ENCODE measurements at places on chromosomes 11 and 22.

GRCh38 chr11:75289511-75289760 lies 48.9 kb downstream of the TPBGL start:
- no peaks in the 10 kb centered on the region for H3K36me3 ChIP-seq
- H3K27me3 ChIP-seq = no peaks in the 10 kb centered on the region
- H3K27ac ChIP-seq = no peak overlapping the region
- no peaks in the 10 kb centered on the region for H3K4me1 ChIP-seq

GRCh38 chr11:44010789-44011251 lies 37.0 kb upstream of the ACCSL start:
- DNase-seq = no peak
- peaks cover 11% of the 10 kb centered on the region for H3K27me3 ChIP-seq

- DNase-seq = no peak
- H3K27me3 ChIP-seq = no peaks in the 10 kb centered on the region
- H3K36me3 ChIP-seq = peaks cover 14% of the 10 kb centered on the region
- no peak overlapping the region for H3K27ac ChIP-seq
- H3K4me1 ChIP-seq = peaks cover 35% of the 10 kb centered on the region
Observed at GRCh38 chr11:33262011-33262645, 4.9 kb downstream of the HIPK3 start.

GRCh38 chr11:1262172-1263006 lies 39.5 kb downstream of the MUC5B start:
- no peaks in the 10 kb centered on the region for H3K27me3 ChIP-seq
- H3K27ac ChIP-seq = peak overlapping the region; percentile 77
- H3K36me3 ChIP-seq = peaks cover 5% of the 10 kb centered on the region
- H3K4me3 ChIP-seq = peak overlapping the region; percentile 72

GRCh38 chr22:46076651-46077339 lies 73.5 kb upstream of the PPARA start:
- DNase-seq = no peak
- no peak overlapping the region for H3K4me3 ChIP-seq
- peaks cover 41% of the 10 kb centered on the region for H3K4me1 ChIP-seq
- H3K27ac ChIP-seq = no peak overlapping the region
- H3K27me3 ChIP-seq = peaks cover 2% of the 10 kb centered on the region

DNA sequence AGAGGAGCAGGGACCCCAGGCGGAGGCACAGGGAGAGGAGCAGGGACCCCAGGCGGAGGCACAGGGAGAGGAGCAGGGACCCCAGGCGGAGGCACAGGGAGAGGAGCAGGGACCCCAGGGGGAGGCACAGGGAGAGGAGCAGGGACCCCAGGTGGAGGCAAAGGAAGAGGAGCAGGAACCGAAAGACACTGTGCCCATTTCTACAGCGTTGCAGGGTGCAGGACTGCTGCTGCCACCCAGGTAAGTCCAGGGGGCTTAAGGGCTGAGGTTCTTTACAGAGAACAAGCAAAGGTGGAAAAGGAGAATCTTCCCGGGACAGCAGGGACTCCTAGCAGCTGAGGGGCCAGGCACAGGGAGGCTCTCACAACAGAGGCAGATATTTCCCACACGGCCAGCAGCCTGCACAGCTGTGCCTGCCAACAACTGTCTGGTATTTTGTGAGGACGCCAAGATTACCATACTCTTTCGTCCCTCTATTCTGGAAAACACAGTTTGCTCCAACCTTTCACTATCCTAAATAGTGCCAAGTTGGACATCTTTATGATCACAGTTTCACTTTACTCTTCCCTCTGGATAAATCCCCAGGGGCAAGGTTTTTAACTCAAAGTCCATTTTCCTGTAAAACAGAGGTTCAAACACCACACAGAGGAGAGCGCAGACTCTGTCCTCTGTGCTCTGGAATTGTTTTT lies 39.4 kb downstream of the SHANK2 start:
- H3K27ac ChIP-seq = no peak overlapping the region
- H3K4me1 ChIP-seq = no peaks in the 10 kb centered on the region
- DNase-seq = no peak
- no peak overlapping the region for H3K4me3 ChIP-seq
- H3K27me3 ChIP-seq = no peaks in the 10 kb centered on the region

GRCh38 chr11:87401653-87402052 lies 363.9 kb downstream of the TMEM135 start:
- no peaks in the 10 kb centered on the region for H3K4me1 ChIP-seq
- DNase-seq = no peak
- H3K27ac ChIP-seq = no peak overlapping the region
- H3K36me3 ChIP-seq = no peaks in the 10 kb centered on the region
- H3K4me3 ChIP-seq = no peak overlapping the region

- no peak overlapping the region for H3K27ac ChIP-seq
- H3K27me3 ChIP-seq = no peaks in the 10 kb centered on the region
- no peak overlapping the region for H3K4me3 ChIP-seq
- no peak for DNase-seq
Observed at GRCh38 chr22:46078241-46079092, 71.9 kb upstream of the PPARA start.

DNA sequence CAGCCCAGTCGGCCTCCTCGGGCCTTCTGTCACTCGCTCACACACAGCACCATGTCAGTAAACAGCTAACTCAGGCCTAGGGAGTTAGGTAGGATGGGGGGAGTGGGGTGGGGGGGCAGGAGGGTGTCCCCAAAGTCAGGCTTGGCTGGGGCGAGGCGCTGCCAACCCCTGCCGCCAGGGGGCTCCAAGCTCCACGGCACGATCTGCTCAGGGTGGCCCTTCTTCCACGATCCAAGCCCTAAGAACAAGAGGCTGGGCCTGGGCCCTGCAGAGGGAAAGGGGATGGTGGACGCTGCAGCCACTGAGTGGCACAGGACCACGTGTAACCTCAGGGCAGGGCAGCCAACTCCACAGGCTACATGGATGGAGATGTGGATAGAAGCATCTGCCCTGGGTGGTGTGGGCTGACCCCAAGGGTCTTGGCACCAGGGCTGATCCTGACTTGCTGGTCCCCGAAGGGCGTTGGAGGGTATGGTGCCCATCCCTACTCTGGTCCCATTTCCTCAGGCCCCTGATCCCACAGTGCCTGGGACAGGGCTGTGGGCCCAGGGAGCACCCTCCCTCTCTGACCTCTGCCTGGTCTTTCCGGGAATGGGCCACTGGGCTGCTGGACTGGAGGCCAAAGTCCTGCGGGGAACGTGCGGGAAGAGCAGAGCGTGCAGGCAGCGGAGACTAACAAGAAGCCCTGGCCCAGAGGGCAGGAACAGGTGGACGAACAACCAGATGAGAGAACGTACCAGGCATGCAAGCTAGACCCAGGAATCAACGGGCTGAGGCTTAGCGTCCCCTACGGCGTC lies 29.1 kb upstream of the TXNRD2 start:
- peaks cover 5% of the 10 kb centered on the region for H3K4me1 ChIP-seq
- H3K27me3 ChIP-seq = no peaks in the 10 kb centered on the region
- DNase-seq = peak; percentile 78
- no peaks in the 10 kb centered on the region for H3K36me3 ChIP-seq
- H3K4me3 ChIP-seq = no peak overlapping the region

DNA sequence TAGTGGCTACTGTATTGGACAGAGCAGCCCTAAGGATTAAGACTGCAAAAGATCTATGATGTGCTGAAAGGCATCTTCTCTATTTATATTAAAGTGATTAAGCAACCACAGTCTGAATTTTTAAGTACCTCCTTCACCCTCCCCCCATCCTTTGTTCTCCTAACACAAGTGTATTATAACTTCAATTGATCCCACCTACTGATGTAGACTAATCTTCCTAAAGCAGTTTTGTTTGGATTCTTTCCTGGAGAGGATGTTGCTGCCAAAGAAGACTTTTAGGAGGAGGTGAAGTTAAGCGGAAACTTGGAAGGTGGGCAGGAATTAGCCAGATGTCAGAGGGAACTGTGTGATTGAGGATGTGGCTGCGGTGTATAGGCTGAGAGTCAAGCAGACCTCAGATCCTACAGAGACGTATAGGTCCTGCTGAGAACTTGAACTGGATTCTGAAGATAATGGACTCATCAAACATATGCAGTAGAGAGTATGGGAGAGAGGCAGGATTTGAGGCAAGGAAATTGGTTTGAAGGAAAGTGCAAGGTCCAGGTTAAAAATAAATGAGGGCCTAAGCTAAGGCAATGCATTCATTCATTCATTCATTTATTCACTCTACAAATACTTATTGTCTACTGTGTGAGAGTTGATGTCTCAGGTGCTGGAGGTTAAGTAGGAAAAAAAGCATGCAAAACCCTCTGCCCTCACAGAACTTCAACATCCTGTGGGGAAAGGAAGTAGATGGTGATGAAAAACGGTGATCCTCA lies 5.2 kb upstream of the RASSF10 start:
- H3K27ac ChIP-seq = no peak overlapping the region
- peaks cover 3% of the 10 kb centered on the region for H3K4me1 ChIP-seq
- H3K36me3 ChIP-seq = no peaks in the 10 kb centered on the region
- no peak overlapping the region for H3K4me3 ChIP-seq
- H3K27me3 ChIP-seq = peaks cover 54% of the 10 kb centered on the region

- no peak overlapping the region for H3K4me3 ChIP-seq
- peaks cover 59% of the 10 kb centered on the region for H3K27me3 ChIP-seq
- DNase-seq = no peak
- H3K36me3 ChIP-seq = no peaks in the 10 kb centered on the region
Observed at GRCh38 chr11:12801976-12802375, 127.8 kb downstream of the TEAD1 start.

DNA sequence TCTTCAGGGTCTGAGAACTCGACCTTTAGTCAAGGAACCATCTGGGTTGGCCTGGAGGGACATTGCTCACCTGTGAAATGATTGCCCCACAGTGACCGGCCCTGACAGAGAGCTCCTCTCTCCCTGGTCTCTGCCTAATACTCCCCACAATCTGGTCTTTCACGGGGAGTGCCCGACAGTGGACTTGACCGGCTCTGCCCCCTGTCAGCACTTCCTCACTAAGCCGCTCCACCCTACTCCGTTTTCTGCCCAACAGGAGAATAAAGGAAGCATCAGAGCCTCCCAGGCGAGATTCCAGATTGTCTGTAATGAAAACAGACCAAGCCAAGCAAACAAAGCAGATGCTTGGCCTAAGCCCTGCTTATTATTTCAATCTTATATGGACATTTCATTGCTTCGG lies 87.8 kb downstream of the FBXO7 start:
- peaks cover 2% of the 10 kb centered on the region for H3K27me3 ChIP-seq
- DNase-seq = no peak
- no peak overlapping the region for H3K27ac ChIP-seq
- no peak overlapping the region for H3K4me3 ChIP-seq

GRCh38 chr11:103947546-103947919 lies 88.9 kb upstream of the DDI1 start:
- no peaks in the 10 kb centered on the region for H3K27me3 ChIP-seq
- H3K4me1 ChIP-seq = no peaks in the 10 kb centered on the region
- DNase-seq = no peak
- no peaks in the 10 kb centered on the region for H3K36me3 ChIP-seq

GRCh38 chr22:44455151-44455962 lies 42.7 kb downstream of the RTL6 start:
- peaks cover 22% of the 10 kb centered on the region for H3K4me1 ChIP-seq
- peaks cover 5% of the 10 kb centered on the region for H3K27me3 ChIP-seq
- no peak overlapping the region for H3K4me3 ChIP-seq
- DNase-seq = peak; percentile 58
- H3K27ac ChIP-seq = peak overlapping the region; percentile 79
- peaks cover 3% of the 10 kb centered on the region for H3K36me3 ChIP-seq

GRCh38 chr11:66922551-66922950 lies 35.6 kb downstream of the PC start:
- no peaks in the 10 kb centered on the region for H3K36me3 ChIP-seq
- DNase-seq = no peak
- no peaks in the 10 kb centered on the region for H3K27me3 ChIP-seq
- H3K27ac ChIP-seq = no peak overlapping the region

DNA sequence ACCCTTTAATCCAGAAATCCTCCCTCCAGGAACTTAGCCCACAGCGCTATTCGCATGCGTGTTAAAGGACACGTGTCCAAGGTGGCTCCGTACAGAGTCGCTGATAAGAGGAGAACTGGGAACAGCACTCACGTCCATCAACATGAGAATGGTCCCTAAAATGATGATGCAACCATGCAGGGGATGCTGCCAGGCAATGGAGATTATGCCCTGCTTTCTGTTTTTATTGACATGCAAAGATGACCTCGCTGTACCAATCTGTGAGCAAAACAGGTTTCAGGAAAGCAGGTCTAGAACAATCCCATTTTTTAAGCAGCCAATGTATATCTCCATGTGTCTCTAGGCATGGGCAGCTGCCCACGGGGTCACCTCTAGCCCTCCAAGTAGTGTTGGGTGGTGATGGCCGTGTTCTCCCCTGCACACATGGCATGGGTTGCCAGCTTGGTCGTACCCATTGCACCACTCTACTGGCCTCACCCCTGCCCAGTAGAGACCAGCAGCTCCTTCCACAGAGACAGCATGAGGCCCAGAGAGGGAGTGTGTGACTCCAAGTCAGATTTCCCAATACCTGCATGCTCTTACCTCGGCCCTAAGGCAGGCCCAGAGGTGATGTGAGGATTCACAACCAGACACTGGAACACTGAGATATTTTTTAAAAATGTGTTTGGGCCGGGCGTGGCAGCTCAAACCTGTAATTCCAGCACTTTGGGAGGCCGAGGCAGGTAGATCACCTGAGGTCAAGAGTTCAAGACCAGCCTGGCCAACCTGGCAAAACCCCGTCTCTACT lies 68.3 kb upstream of the LINC01488 start:
- no peak for DNase-seq
- no peak overlapping the region for H3K27ac ChIP-seq
- peaks cover 7% of the 10 kb centered on the region for H3K4me1 ChIP-seq
- no peaks in the 10 kb centered on the region for H3K36me3 ChIP-seq

- H3K27me3 ChIP-seq = no peaks in the 10 kb centered on the region
- H3K27ac ChIP-seq = no peak overlapping the region
- H3K36me3 ChIP-seq = no peaks in the 10 kb centered on the region
- no peaks in the 10 kb centered on the region for H3K4me1 ChIP-seq
- DNase-seq = no peak
Observed at GRCh38 chr22:25148149-25148691, 51.4 kb upstream of the CRYBB3 start.

- DNase-seq = peak; percentile 33
- no peaks in the 10 kb centered on the region for H3K27me3 ChIP-seq
- peak overlapping the region; percentile 82 for H3K27ac ChIP-seq
- H3K4me1 ChIP-seq = peaks cover 37% of the 10 kb centered on the region
- H3K4me3 ChIP-seq = peak overlapping the region; percentile 80
Observed at GRCh38 chr22:19448076-19448607, 631 bp upstream of the C22orf39 start.

- peaks cover 60% of the 10 kb centered on the region for H3K4me1 ChIP-seq
- no peak for DNase-seq
- peaks cover 4% of the 10 kb centered on the region for H3K27me3 ChIP-seq
- H3K27ac ChIP-seq = peak overlapping the region; percentile 78
Observed at GRCh38 chr22:46577368-46578249, 40.2 kb upstream of the CELSR1 start.

GRCh38 chr11:127247261-127247851 lies 246.8 kb upstream of the KIRREL3 start:
- no peak overlapping the region for H3K4me3 ChIP-seq
- H3K4me1 ChIP-seq = no peaks in the 10 kb centered on the region
- no peak overlapping the region for H3K27ac ChIP-seq

- H3K27ac ChIP-seq = no peak overlapping the region
- no peak for DNase-seq
- no peak overlapping the region for H3K4me3 ChIP-seq
- peaks cover 17% of the 10 kb centered on the region for H3K27me3 ChIP-seq
- peaks cover 10% of the 10 kb centered on the region for H3K4me1 ChIP-seq
- no peaks in the 10 kb centered on the region for H3K36me3 ChIP-seq
Observed at GRCh38 chr11:118618991-118619375, 11.6 kb downstream of the PHLDB1 start.
